ENCODE measurements at places on chromosomes 6 and 20. TPM values are rescaled to one million over a fixed set of nuclear protein-coding genes. Genes with fewer than 3 reads are reported as not detected.

The ERVFRD-1 gene
- total RNA-seq, result 0.25 TPM

The HLA-DOA gene
- total RNA-seq, result 30.2 TPM

The TFAP2D gene
- total RNA-seq, result not detected

The NKAIN2 gene
- total RNA-seq, result not detected

The LAMP5 gene
- 0.74 TPM for total RNA-seq

The CNR1 gene
- total RNA-seq, result 6.1 TPM

Data from vagina (tissue), 2 donors.